ENCODE measurements at places on chromosomes 16 and 17. TPM values are rescaled to one million over a fixed set of nuclear protein-coding genes. Genes with fewer than 3 reads are reported as not detected.

RASL10B gene
- total RNA-seq: 31.7 TPM

ZNF213 gene
- 14.9 TPM for total RNA-seq

TP53TG3D gene
- not detected for total RNA-seq

PERCC1 gene
- total RNA-seq: not detected

TNFRSF17 gene
- total RNA-seq: not detected

NPIPA2 gene
- total RNA-seq: 10.1 TPM

DNA sequence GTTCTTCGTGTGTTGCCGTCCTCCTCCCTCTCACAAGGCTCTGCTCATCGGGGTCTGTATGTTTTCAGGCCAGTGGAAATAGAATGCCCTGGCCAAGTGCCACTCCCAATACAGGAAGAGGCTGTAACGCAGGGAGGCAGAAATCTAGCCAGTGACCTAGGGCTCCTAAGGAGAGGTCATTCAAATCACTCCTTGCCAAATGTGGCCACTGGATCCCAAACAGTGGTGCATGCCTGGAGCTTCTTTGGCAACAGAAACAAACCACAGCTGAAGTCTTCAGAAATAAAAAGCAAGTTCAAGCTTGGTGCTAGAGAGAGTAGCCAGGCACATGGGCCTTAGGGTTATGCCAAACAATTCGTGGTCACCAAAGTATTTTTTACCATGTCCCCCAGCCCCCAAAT lies 66.1 kb downstream of the SMG6 start:
- DNase-seq: no peak

- no peak for DNase-seq
These were observed 587 bp downstream of the PLD6 start for GRCh38 chr17:17205368-17206123.

GRCh38 chr17:56831369-56832095 lies 2.2 kb downstream of the C17orf67 start:
- no peak for DNase-seq

- no peak for DNase-seq
These were observed 6.0 kb upstream of the CBX8 start for GRCh38 chr17:79802736-79803420.

DNA sequence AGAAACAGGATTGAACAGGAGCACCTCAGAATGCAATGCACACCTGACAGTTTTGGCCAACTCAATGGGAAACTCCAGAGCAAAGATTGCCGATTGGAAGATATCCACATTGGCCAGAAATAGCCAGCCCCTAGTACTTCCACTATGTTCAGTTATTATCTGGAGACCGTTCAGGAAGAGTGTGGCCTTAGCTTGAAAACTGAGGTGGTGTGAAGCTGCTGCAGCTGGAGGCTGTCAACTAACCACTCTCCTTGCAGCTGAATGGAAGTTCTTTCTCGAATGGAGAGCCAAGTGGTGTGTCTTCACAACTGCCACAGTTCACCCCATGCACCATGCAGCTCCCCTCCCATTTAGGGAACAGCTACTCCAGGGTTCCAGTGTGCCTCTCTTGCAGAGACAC lies 61.9 kb upstream of the DHX40 start:
- no peak for DNase-seq

DNA sequence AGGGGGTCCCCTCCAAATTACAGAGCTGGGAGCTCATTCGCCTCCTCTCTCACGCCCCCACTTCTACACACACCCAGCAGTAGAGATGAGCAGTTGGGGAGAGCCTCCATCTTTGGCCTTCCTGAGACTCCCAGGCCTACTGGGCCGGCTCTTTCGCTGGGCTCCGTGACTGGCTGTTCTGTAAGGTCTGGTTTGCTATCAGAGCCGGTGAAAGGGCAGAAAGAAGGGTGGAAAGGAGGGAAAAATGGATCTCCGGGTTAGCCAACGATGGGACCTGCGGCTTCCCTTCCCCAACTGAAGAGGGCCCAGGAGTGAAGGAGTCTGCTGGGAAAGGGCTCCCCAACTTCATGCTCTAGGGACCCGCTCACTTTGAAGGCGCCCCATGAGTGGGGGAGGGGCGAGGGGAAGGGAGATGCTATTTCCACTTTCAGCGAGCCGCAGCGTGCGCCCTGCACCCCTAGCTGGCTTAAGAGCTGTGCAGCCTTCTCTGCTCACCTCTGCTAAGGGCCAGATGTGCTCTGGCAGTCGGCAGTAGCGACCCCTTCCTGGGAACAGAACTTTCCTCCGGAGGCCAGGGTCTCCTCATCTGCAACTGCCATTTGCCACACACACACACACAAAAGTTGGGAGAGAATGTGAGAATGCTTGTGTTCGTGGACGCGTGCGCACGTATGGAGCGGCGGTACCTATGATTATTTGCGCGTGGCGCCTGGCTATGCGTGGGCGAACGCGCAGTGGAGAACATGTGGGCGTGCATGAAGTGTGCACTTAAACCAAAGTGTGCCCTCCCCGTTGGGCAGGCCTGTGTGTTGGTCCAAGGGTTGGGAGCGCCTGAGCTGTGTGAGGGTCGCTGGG lies 2.9 kb upstream of the FOXF1 start:
- no peak for DNase-seq

DNA sequence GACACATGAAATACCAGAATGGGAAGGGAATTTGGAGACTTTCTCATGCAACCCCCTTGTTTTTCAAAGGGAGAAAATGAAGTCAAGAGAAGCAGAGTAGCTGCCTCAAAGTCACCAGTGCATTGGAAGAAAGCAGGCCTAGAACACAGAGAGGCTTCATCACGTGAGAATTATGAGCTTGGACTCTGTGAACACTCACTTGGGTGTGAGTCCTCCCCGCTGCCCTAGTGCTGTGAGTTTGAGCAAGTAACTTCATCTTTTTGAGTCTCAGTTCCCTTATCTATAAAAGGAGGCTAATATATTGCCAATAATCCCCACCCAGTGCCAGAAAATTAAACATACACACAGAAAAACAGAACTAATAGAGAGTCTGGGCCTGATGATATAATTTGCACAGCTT lies 315.8 kb downstream of the XYLT1 start:
- no peak for DNase-seq
